Islet precursor cell (in vitro differentiated cells): ENCODE measurements at places on chromosomes 12 and 14.
A peak's percentile ranks its signal among the peaks of the same experiment; 100 is the strongest.

- DNase-seq, result no peak
Observed at GRCh38 chr14:92632546-92633273, 115.7 kb downstream of the LGMN start.

- DNase-seq, result no peak
Observed at GRCh38 chr12:24198070-24198469, 248.6 kb upstream of the SOX5 start.

GRCh38 chr14:89247457-89248122 is 169.4 kb downstream of the FOXN3 start:
- no peak for DNase-seq

GRCh38 chr14:77872983-77873382 is 73.1 kb downstream of the ADCK1 start:
- DNase-seq, result no peak

GRCh38 chr14:69796797-69797500 is at the start of gene SLC10A1:
SLC10A1 (minus strand) TSS chr14:69797241; CDS start chr14:69797155, 86 bp downstream.
- no peak for DNase-seq

GRCh38 chr14:54807881-54808280 is 94.7 kb downstream of the GCH1 start:
- no peak for DNase-seq

- DNase-seq, result peak; percentile 89
Observed at GRCh38 chr12:129530984-129531383, 372.8 kb downstream of the TMEM132D start.

DNA sequence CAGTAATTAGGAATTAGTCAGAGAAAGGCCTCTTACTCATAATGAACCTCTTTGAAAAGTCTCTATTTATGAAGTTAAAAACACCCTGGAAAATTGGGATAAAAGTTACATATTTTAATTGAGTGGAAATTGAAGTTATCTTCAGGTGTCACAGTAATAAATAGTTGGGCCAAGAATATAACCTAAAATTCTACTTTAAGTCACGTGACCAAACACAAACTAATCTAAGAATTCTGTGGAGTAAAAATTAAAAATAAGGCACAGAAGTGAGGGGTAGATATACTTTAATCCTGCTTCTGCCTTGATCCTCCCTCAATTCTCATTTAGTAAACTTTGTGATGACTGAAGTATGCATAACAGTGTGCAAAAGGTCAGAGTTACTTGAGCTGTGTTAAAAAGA is 226.4 kb downstream of the NAV3 start:
- no peak for DNase-seq

- no peak for DNase-seq
Observed at GRCh38 chr14:99287269-99287942, 15.4 kb upstream of the BCL11B start.

GRCh38 chr14:83071888-83072501 is 1538.3 kb upstream of the SEL1L start:
- DNase-seq, result no peak

DNA sequence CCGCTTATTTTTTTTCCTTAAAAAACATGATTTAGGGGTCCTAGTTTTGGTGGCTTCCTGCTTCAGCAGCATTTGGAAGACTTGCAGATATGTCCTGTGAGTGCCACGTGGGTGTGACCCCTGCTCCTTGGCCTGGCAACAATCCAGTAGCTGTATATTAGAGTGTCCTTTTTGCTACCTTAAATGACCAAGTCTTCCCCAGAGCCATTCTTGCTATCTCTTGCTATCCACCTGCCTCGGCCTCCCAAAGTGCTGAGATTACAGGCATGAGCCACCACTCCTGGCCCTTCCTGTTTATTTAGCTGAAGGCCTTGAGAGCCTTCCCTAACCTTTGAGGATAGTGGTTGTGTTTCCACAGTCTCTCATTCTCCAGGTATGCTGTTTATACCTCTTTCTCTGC is 17.0 kb downstream of the TPCN1 start:
- no peak for DNase-seq

DNA sequence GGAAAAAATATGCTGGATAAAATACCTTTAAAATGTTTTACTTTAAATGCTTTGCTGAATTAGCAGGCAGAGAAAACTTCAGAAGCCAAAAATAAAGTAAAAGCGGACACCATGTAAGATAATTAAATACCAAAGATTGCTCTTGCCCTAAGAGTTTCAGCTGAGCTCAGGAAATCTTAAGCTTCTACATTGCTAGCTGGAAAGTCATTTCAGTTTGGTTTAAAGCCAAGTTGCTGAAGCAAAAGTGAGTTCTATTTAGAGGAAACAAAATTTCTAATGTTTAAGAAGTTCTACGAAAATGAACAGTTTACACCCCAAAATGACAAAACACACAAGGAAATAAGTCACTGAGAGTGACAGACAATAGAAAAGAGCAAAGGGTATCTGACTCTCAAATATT is 310.0 kb downstream of the ADAMTS20 start:
- no peak for DNase-seq

DNA sequence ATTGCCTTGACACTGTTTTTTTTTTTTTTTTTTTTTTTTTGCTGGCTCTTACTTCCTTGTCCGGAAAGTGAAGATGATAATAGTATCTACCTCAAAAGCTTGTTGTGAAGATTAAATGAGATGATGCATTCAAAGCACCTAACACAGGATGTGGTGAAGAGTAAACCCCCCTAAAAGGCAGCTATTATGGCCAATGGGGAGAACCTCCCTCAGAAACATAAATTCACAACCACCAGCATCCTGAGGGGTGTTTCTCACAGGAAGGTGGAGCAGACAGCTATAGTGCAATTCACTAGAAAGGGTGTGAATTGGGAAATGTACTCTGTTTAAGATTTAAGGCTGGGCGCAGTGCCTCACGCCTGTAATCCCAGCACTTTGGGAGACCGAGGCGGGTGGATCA is 85.4 kb upstream of the CRY1 start:
- DNase-seq, result no peak

DNA sequence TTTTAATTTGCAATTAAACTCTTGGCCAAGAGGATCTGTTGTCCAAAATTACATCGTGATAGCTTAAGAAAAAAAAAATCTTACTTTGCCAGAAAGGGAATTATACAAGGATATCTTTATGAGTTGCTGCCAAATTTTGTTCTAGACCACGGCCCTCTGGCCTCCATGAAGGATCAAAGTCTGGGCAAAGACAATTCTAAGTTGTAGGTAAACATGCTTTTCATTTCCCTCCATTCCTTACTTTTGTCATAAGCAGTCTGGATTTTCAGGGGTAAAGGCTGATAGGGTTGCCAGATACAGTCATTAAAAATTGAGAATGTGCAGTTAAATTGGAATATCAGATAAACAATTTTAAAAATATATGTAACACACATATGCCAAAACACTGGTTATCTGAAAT is 135.1 kb downstream of the MON2 start:
- DNase-seq, result no peak

DNA sequence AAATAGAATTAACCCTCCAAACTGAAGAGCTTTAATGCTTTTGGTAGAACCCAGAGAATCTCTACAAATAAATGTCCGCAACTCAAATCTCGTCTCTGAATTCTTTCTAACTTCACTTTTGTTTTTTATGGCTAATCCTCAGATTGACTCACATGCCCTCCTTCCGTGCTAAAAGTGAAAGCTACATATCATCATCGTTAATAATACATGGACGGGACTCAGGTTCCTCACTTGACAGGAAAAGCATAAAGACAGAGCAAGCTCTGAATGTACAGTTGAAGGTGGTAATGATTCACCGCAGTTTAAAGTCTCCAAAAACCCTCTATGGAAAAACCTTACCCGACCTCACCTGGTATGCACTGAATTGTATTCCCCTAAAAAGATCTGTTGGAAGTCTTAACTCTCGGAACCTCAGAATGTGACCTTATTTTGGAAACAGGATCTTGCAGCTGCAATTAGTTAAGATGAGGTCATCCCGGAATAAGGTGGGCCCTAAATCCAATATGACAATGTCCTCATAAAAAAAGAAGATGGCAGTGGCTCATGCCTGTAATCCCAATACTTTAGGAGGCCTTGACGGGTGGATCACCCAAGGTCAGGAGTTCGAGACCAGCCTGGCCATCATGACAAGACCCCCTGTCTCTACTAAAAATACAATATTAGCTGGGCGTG is 147.4 kb upstream of the FOXN3 start:
- no peak for DNase-seq

DNA sequence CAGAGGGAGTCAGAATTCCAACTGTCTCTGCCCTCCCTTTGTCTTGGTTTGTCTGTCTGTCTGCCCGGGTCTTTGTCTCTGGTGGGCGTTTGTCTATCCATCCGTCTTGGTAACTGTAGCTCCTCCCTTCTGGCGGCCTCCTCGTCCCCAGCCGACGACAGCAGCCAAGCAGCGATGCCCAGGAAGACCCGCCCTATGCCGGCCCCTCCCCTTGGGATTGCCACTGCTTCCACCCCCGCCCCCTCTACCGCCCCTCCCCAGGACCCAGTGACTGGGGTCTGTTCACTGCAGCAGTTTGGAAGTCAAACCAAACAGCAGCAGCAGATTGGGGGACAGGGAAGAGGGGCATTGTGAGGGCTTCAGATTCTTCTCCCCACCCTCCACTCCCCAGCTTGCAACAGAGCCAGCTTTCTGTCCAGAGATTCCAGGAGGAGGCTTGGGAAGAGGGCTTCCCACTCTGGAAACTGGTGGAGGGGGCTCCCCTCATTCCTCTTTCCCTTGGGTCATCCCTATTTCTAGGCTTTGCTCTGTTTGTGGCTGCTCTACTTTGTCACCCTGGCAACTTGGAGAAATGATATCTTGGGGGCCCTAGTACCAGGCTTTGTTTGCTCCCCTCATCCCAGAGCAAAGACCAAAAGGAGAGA is 2.4 kb upstream of the RARG start:
- DNase-seq, result peak; percentile 91

DNA sequence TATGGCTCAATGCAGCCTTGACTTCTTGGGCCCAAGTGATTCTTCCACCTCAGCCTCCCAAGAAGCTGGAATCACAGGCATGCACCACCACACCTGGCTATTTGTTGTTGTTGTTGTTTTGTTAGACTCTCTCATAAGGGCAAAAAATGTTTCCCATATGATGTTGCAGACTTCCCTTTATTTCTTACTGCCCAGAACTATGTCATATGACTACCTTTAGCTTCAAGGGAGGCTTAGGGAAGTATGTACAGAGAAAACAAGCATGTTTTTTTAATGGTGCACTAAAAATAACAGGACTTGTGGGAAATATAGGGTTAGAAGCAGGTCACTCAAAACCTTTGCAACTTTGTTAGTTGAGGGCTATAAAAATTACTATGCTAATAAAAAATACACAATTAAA is 4.3 kb upstream of the GPR19 start:
- DNase-seq, result no peak

DNA sequence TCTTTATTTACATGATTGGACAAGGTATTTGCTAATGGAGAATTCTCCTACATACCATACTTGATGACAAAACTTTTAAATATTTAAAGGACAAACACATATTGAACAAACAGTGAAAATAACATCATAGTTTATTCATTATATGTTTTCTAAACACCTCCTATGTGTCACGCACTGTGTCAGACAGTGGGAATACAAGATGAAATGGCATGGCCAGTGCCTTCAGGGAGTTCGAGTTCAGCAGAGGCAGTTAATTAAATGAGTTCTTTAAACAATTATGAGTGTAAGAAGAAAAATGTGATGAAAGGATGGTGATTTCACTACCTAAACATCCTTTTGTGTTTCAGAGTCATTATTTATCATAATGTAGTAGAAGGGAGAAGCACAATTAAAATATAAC is 159.8 kb downstream of the KCNH5 start:
- no peak for DNase-seq

DNA sequence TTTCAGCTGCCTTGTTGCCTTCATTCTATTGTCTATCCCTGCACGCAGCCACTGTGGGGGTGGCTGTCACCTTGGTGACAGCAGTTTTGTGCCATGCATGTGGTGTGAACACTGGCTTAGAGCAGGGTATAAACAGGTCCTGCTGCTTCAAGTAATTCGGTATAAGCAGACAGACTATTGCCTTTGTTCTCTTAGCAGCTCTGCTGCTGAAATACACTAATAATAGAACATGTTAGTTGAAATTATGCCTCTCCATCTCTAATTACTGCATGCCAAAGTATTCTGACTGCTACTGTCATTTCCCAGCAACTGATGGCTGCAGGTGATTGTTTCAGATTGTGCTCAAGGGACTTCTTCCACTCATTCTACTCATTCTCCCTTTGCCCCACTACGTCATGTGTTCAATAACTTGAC is 34.6 kb downstream of the PTPRO start:
- DNase-seq, result no peak

- DNase-seq, result peak; percentile 52
Observed at GRCh38 chr14:99731547-99732435, 47.7 kb downstream of the CYP46A1 start.

DNA sequence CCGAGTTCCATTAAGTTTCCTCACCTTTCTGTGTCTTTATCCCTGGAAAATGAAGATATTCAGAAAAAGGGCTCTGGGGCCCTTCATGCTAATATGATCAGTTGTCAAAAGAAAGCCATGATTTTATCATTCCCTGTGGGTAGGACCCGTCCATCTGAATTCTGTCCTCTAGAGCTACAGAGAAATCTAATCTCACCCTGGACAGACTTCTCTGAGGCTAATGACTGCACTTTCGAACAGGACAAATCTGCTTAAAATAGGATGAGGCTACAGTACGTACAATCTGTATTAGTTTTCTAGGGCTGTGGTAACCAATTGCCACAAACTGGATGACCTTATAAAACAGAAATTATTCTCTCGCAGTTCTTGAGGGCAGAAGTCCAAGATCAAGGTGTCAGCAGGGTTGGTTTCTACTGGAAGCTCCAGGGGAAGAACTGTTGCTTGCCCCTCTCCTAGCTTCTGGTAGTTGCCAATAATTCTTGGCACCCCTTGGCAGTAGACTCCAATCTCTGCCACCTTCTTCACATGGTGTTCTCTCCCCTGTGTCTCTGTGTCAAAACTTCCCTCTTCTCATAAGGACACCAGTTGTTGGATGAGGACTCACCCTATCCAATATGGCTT is 1.3 kb downstream of the AK7 start:
- no peak for DNase-seq

DNA sequence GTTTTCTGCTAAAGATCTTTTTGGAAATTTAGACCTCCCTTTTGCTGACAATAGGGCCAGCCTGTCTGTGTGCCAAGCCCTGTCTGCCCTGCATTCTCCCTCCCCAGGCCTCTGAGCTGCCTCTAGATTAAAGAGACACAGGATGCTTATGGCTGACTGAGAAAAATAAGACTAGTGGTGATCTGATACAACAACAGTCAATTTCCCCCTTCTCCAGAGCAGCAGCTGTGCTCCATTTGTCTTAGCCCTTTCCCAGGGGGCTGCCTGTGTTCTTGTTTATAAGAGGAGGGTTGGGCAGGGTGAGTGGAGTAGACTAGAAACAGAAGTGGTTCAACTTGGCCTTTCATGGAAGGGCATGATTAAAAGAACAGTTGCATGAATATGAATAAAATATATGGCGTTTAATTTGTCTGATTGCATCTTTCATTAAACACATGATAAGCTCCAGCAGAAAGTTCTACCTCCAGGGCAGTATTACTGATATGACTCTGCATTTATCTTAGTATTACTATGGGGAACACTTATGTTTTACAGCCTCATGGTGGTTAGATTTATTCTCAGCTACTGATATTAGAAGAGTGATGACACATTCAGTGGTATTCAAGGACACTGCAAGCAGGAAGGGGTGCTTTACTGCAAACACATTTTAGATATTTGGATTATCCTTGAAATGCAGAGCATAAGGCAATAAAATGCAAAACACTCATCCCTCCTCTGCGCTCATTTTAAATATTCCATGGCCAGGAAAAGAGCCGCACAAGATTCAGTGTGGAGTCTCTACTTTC is 150.2 kb upstream of the CLEC14A start:
- DNase-seq, result no peak
